ENCODE measurements at places on chromosomes 7 and 10.

DNA sequence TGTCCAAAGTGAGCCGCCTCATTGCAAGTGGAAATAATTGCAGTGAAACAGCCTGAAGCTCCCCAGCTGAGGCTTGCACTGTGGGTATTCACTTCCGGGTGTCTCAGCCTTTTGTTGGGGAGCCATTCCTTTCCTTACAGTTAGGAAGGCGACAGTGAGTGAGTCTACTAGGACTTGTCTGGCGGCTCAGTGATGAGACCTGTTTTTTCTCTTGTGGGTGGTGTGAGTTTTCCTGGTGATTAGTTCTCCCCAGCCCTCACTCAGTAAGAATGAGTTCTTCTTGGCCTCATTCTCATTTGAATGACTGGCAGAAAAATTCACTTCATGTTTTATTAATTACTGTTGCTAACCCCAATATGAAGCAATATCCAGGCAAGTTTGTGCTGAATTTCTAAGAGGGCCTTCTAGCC, 2.6 kb downstream of the PGAM1 start:
- DNase-seq, result no peak

- no peak for DNase-seq
Measured at GRCh38 chr7:150981644-150982043, 3.5 kb upstream of the KCNH2 start.

DNA sequence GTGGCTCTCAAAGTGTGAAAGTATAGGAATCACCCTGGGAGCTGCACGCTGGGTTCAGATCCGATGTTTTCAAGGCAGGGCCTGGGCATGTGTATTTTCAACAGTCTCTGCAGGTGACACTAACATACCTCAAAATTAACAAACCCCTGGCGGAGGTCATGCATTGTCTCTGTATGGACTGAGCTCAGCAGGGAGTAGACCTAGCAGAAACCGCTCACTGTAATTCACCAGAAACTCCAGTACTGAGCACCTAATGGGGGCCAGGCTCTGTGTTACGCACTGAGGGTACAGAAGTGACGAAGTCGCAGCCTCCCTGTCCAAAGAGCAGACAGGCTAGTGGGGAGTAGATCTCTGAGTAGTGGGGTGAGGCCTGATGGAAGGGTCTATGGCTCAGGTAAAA, 5.6 kb downstream of the STRA8 start:
- DNase-seq, result no peak

DNA sequence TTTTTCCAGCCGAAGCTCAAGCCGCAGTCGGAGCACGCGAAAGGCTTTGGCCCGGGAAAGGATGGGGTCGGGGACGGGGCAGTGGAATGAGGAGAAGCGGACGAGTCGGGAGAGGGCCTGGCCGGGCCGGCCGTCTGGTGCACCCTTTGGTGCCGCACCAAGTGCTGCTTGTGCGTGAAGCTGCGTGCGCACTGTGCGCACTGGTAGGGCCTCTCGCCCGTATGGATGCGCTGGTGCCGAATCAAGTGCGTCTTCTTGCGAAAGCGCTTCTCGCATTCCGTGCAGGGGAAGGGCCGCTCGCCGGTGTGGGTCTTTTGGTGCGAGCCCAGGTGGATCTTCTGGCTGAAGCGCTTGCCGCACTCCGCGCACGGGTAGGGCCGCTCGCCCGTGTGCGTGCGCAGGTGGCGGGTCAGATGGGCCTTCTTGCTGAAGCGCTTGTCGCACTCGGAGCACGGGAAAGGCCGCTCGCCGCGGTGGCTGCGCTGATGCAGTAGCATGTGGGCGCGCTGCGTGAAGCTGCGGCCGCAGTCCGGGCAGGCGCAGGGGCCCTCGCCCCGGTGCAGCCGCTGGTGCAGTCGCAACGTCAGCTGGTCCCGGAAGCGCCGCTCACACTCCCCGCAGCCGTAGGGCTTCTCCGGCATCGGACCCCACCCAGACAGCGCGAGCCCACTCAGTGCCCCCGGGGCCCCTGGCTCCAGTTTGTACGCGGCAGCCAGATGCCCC, 7.8 kb downstream of the ZNF467 start:
- DNase-seq, result no peak

GRCh38 chr7:73880755-73881328, 19.9 kb downstream of the TMEM270 start:
- no peak for DNase-seq

DNA sequence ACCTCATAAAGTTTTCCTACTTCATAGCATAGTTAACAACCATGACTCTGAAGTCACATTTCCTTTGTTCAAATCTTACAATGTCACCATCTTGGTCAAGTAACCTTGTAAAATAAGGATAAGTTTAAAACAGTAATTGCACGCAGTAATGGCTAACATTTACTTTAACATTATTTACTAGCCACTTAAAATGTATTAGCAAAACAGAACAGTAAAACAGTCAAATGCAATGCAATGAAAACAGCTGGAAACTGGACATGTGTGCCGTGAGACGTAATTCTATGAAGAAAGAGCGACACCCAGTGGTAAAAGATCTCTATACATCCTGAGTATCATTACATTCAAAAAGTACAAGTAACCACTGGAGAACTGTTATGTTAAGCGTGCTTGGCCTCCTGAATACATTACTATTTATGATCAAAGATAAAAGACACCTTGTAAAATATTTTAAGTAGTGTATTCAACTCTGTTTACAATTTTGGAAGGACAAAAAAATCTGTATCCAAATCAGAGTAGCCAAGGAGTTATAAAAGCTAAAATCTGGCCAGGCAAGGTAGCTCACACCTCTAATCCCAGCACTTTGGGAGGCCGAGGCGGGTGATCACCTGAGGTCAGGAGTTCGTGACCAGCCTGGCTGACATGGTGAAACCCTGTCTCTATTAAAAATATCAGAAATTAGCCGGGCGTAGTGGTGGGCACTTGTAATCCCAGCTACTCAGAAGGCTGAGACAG, 27.2 kb downstream of the ATE1 start:
- DNase-seq, result no peak

GRCh38 chr10:94027197-94027596, 33.5 kb downstream of the PLCE1 start:
- DNase-seq, result no peak

- DNase-seq, result no peak
Measured at GRCh38 chr10:72008096-72008981, 44.1 kb downstream of the CHST3 start.

DNA sequence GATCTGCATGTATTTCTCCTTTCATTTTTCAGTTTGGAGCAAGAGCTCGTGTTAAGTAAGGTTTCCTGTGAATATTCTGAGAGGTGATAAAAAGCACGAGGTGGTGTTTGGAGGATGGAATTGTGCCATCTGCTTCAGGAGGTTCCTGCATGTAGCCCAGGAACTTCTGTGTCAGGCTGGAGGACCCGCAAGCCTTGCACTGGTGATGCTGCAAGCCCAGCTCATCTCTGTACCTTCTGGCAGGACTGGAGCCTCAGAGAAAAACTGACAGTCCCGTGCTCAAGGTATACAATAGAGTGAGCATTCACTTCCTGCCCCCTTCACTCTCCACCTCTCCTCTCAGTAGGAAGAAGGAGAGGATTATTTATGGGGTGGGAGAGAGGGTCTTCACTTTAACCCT, 240.7 kb upstream of the CCDC6 start:
- DNase-seq, result no peak

- no peak for DNase-seq
Measured at GRCh38 chr10:17316488-17317170, 88.6 kb downstream of the VIM start.

GRCh38 chr7:3943779-3944520, 642.9 kb downstream of the SDK1 start:
- DNase-seq, result no peak

DNA sequence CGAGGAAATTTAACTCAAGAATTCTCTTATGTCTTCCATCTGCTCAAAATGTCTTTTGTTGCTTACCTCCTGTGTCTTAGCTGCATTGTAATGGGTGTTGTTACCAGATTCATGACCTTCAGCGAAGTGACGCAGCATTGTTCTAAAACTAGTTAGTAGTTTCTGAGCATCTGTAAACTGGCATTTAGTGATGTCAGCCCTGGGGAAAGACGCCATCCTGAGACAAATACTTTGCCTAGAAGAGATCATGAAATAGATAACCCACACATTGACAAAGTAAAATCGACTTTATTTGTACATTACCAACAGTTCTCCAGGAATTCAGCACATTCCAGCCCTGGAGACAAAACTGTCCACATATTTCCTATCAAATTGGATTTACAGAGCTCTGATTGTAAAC, 87.8 kb downstream of the GPAM start:
- no peak for DNase-seq

All from GM12892 (cell line).